ENCODE measurements at places on chromosomes 7 and 10. TPM values are rescaled to one million over a fixed set of nuclear protein-coding genes. Genes with fewer than 3 reads are reported as not detected.

DNA sequence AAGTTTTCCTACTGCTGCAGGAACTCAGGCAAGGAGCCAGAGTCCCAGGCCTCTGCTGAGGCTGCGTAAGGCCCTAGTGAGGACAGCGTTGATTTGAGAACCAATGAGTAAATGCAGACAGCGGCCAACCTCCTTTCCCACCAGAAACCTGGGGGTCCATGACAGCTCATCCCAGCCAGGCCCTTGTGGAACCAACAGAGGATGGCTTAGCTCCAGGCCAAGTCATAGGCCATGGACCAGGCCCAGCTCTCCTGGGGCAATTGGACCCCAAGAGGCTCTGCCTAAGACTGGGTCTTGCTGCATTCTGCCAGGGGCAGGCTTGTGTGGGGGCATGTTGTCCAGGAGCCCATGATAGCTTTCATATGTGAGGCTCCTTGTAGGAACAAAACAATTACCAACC lies 65.4 kb upstream of the PPP1R3C start:
- DNase-seq: no peak

Gene IFIT3
- total RNA-seq: 19.9 TPM

GRCh38 chr7:129299889-129300288 lies 75.1 kb downstream of the AHCYL2 start:
- DNase-seq: no peak

Gene AVL9
- total RNA-seq: 14.6 TPM

Gene GIMAP4
- 30.2 TPM for total RNA-seq

Gene LBX1
- total RNA-seq: not detected

DNA sequence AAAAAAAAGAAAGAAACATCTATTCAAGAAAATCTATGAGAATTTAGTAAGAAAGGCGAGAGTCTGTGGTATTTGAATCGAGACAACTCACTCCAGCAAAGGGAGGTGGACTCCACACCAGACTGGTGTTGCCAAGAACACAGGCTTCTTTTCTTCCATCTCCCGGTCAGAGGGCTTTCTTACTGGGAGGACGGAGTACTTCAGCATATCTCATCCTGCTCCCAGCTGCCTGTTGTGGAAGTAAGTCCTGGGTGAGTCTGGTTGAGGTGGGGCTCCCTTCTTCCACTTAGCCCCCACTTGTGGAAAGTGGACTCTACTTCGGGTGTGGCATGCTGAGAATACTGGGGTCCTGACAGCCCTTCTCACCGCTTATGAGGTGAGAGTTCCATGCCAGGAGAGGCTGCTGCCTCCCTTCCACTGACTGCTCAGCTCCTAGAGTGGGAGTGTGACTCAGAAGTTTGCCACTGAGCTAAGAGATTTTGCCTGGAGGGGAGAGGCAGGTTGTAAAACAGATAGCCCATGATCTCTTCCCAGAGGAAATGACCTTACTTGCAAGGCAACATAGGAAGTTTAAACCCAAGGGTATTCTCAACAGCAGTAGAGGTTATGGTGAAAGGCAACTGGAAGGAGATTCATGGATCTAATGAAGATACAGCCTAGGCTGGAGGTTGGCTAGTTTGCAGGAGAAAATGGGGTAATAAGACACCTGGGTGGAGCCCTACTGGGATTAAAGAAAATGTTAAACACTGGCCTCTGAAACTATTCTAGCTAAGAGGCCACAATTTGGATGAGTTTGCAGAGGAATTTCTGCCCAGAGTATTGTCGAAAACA lies 3.5 kb upstream of the NACAD start:
- DNase-seq: no peak

DNA sequence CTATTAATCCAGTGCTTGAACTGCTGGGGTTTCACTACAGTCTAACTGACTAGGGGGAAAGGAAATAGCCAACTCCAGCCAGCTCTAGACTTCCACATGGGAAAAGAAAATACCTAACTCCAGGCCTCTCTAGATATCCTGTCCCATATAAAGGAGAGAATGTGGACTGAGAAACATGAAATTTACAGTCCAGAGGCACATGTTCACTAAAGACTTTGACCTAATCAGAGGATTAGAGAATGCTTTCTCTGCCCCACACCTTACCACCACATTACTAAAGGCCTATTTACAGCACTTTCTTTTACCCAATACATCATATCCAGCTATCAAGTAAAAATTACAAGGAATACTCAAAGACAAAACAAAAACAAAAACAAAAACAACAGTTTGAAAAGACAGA lies 164.2 kb downstream of the PCLO start:
- DNase-seq: no peak

- no peak for DNase-seq
Measured at GRCh38 chr10:78019264-78019663, 10.1 kb downstream of the POLR3A start.

Gene RTKN2
- 0.13 TPM for total RNA-seq

- DNase-seq: no peak
Measured at GRCh38 chr7:150968734-150969372, 9.3 kb downstream of the KCNH2 start.

DNA sequence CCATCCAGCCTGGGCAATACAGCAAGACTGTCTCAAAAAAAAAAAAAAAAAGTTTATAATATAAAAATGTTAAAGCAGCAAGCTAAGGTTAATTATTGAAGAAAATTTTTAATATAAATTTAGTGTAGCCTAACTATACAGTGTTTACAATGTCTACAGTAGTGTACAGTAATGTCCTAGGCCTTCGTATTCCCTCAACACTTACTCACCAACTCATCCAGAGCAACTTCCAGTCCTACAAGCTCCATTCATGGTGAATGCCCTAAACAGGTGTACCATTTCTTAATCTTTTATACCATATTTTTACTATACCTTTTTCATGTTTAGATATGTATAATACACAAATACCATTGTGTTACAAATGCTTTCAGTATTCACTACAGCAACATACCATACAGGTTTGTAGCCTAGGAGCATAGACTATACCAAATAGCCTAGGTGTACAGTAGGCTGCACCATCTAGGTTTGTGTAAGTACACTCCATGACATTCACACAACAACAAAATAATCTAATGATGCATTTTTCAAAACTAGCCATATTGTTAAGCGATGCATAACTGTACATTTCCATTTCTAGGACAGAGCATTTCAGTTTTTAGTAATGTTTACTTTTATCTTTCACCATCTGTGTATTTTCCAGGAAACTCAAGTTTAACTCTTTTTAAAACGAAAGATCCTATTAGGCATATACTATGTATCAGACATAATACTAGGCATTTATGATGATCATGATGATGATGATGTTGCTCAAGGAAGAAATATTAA lies 43.3 kb downstream of the CNOT4 start:
- no peak for DNase-seq

- no peak for DNase-seq
Measured at GRCh38 chr7:140601566-140602174, 38.9 kb downstream of the DENND2A start.

Gene ITIH5
- total RNA-seq: 20.4 TPM

Gene CDK13
- total RNA-seq: 26.9 TPM

DNA sequence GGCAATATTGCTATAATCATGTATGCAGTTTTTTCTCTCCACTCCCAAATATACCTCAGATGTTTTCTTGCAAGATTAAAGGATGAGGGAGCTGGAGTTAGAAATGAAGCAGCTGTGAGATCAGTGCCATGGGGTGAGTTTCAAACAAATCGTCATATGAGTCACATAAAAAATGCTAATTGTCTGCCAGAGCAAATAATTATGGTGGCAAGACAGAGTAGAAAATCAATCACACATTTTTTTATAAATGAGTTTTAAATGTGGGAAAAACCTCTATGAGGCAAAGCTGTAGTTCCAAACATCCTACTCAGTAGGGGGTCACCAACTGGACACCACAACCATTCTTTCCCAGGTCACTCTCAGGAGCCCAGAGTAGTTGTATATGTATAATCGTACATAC lies 55.3 kb downstream of the CH25H start:
- no peak for DNase-seq

Gene FAM131B
- 0.97 TPM for total RNA-seq

Gene ASAH2B
- total RNA-seq: 4.1 TPM

GRCh38 chr10:121848082-121848481 lies 79.7 kb downstream of the ATE1 start:
- no peak for DNase-seq

- DNase-seq: no peak
Measured at GRCh38 chr10:100864036-100864885, 48.5 kb upstream of the SLF2 start.

Gene SPDYE2B
- total RNA-seq: not detected

Measured in left cardiac atrium (tissue), 4 donors.